ENCODE measurements at places on chromosomes 12 and 14.

DNA sequence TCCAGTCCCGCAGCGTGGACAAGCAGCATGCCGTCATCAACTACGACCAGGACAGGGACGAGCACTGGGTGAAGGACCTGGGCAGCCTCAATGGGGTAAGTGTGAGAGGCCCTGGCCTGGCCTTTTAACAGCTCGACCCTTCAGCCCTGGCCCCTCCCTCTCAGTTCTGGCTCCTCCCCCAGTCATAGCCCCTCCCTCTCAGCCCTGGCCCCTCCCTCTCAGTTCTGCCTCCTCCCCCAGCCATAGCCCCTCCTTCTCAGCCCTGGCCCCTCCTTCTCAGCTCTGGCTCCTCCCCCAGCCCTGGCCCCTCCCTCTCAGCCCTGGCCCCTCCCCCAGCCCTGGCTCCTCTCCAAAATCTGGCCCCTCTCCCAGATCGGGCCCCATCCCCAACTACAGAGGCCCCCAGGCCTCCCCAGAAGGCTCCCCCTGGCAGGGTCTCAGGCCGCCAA is 11.2 kb downstream of the CEP170B start:
- DNase-seq, result no peak

DNA sequence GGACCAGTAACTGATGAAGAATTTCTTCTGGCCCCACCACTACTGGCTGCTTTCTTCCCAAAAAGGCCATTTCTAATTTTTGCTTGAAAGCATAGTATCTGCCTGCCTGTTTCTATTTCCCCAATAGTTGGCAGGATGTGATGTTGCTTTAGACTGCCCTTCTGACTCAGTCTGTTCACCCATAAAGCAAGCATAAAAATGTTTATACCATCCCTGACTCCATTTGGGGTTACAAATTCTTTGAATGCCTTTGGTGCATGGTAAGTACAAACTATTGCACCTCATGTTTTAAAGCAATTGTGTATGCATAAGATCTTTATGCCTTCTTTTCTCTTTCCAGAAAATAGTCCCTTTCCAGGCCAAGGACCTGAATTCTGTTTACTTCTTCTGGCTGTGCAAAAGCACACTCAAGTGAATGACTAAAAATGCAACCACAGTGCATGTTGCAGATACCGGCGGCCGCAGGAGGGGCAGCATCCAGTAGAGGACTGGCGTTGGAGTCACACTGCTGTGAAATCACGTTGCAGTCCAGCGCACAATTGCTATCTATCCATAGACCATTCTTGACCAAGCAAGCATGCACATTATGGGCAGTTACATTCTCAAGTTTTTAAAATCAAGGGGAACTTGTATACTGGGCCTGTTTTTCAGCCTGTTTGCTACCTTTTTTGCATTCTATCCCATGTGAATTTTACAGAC is 82.4 kb downstream of the SLC5A8 start:
- no peak for DNase-seq

- no peak for DNase-seq
Observed at GRCh38 chr12:20122274-20122673, 246.1 kb upstream of the PDE3A start.

DNA sequence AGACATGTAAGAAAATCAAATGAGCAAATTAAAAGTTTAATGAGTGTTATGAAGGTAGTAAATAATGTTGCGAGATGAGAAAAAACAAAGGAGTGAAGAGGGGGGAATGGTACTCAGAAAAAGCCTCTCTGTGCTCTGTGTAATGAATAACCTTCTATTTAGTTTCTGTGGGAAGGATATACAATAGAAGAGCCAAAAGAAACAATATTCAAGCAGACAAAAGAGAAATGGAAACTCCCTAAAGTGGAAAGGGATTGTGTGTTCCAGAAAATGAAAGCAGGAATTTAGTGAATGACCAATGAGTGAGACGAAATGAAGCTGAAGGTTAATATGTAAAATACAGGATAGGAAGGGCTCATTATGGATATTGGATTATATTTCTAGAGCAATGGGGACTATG is 18.5 kb downstream of the OR4K1 start:
- DNase-seq, result no peak

DNA sequence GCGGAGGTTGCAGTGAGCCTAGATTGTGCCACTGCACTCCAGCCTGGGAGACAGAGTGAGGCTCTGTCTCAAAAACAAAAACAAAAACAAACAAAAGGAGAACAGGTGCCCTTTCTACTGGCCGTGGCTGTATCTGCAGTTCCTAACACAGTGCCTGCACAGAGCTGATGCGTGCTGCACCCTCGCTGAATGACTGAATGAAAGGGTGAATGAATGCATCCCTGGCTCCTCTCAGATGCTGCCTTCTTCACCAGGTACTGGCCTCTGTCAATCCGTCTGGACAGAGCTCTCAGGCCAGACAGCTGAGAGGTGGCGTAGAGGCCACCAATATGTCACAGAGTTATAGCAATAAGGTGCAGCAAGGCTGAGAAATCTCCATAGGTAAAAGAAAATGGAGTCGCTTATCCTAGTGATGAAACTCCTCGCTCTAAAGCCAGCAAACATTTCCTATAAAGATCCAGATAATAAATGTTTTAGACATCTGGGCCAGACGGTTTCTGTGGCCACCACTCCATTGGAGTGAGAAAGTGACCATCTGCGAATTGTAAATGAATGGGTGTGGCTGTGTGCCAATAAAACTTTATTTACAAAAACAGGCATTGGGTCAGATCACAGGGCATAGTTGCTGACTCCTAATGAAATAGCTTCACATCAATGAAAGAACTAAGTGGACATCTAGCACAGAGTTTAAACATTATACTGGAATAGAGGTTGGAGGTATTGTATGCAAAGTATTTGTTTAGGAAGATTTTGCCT is 15.9 kb upstream of the FZD10 start:
- DNase-seq, result no peak

DNA sequence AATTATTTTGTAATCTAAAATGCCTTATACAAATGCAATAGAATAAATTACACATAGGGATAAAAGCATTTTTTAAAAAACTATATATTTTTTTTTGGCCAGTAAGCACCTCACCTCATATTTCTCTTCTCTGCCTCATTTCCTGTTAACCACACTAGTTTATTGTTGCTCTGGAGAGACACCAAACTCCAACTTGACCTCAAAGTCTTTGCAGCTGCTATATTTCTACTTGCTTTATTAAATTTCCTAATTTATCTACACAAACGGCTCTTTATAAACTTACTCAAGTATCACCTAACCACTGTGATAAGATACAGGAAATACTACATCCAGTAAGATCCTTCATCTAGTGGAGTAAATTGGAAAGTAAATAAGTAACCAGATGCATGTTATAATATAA is 622.3 kb downstream of the C12orf50 start:
- DNase-seq, result no peak

Data from activated CD4-positive, alpha-beta T cell treated with anti-CD3 and anti-CD28 coated beads, Interleukin-2, amount 50 U/mL, for 24 hours (primary cell).